ENCODE measurements at places on chromosomes 4 and X. TPM values are rescaled to one million over a fixed set of nuclear protein-coding genes. Genes with fewer than 3 reads are reported as not detected.

CFP gene
- not detected for total RNA-seq

FAM53A gene
- total RNA-seq, result 0.46 TPM

PABPC4L gene
- 0.68 TPM for total RNA-seq

H2AZ1 gene
- 1,439 TPM for total RNA-seq

Data from H4 (cell line).